ENCODE measurements at places on chromosomes 12 and 14.

DNA sequence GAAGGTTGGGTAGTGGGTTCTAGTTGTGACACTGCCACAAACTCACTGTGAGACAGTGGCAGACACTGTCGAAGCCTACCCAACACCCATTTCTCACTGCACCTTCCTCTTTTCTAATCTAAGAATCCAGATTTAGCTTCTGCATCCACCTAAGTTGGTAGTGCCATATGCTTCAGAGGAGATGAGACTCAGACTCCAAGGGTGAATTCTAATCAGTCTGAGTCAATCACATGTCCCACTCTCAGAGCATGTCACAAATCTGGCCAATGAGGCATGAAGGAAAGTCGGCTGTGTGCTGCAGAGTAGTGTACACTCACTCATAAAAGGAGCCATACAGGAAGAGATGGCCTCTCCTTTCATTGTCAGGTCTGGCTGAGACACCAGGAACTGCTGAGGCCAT lies 102.1 kb upstream of the RAP1B start:
- DNase-seq = no peak

DNA sequence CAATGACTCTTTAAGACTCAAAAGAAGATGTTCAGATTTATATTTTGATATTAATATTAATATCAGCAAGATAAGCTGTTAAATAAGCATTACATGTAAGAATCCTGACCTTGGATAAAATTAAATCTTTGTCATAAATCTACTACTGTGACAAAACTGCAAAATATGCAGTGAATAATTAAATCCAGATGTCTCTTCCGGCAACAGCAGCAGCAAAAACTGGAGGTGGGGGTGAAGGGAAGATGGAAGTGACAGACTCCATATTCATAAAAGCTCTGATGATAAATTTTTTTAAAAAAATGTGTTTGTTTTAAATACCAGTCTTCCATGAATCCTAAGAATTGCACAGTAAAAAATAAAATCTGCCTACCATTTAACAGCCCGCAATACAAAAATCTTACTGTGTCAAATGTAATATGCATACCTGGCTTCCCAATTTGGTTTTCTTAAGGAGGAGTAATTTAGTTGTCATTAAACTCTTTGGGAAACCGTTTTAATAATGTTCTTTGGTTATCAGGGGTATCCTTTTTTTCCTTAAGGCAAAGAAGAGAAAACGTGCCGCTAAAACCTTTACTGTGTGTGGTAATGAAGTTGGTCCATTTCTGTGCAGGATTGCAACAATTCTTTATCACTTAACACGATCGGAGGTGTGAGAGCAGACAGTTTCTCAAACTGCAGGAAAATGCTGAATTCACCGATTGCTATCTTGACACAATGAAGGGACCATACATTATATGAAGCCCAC lies 478.2 kb downstream of the DIO2 start:
- no peak for DNase-seq

- DNase-seq = no peak
These were observed 10.1 kb upstream of the MANSC4 start for GRCh38 chr12:27790179-27790578.

DNA sequence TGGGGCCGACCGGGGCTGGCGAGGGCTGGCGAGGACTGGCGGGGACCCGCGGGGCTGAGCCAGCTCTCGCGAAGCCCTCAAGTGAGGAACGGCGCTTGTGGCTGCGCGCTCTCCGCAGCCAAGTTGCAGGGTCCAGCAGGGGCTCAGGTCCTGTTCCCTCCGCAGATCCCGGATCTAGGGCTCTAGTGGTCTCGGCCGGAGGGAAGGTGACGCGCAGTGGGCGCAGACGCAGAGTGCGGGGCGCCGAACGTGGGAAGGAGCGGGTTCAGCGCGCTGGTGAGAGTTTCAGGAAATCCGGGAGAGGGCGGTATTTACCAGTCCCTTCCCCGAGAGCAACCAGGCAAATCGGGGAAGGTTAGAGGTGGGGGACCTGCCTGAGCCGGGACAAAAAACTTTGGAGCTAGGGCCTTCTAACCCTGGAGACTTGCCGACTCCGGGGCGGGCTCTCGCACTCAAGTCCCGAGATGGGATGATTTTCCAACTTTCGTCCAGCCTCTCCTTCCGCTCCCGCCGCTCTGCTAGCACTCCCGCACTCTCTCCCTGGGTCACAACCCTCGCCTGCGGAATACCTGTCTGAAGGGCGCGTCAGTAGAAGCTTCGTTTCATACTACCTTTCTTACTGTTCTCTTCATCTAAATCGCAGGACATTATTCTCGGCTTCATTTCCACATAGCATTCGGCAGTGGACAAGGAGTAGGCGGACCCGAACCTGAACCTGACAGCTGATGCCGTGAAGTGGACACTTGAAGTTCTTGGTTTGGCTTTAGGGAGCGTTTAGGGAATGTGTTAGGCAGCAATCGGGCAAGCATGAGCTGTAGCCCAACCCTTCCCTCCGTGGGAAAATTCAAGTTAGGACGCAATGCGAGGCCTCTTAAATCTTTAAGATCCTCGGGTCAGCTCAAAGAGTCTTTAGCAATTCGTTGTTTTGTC lies 13.6 kb upstream of the PAX9 start:
- peak; percentile 68 for DNase-seq

DNA sequence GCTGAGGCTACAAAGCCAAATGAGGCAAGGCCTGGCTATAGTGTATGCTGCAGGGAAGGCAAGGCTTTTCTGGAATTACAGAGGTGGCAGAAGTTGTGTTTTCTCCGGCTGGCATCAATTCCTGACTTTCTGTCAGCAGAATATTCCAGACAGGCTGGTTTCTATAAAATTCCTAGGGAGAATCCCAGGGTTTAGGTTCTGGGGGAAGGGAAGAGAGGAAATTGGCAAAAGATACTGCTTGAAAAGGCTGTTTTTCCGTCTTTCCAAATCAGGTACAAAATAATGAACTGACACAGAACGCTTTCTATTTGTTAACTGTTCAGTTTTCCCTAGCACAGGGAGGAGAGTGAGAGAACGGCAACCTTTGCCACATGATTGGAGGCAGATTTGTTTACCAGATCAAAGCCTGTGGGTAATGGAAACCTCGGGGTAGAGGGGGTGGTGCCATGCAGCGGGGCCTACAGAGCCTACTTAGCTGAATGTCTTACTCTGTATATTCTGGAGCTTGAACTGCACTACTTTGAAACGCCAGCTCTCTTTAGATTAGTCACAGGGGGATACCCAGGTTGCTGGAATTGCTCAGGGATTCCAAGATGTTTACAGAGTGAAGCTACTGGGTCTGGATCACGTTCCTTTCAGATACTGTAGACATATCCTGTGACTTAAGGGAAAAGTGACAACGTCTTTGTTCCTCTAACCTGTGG lies 65.8 kb upstream of the DACT1 start:
- no peak for DNase-seq

- DNase-seq = no peak
These were observed 3.7 kb downstream of the GLT8D2 start for GRCh38 chr12:104046306-104046705.

Measured in NCI-H1694 treated with DMSO at 0.1 percent for 48 hours (cell line).